ENCODE measurements at places on chromosomes 4 and X.

DNA sequence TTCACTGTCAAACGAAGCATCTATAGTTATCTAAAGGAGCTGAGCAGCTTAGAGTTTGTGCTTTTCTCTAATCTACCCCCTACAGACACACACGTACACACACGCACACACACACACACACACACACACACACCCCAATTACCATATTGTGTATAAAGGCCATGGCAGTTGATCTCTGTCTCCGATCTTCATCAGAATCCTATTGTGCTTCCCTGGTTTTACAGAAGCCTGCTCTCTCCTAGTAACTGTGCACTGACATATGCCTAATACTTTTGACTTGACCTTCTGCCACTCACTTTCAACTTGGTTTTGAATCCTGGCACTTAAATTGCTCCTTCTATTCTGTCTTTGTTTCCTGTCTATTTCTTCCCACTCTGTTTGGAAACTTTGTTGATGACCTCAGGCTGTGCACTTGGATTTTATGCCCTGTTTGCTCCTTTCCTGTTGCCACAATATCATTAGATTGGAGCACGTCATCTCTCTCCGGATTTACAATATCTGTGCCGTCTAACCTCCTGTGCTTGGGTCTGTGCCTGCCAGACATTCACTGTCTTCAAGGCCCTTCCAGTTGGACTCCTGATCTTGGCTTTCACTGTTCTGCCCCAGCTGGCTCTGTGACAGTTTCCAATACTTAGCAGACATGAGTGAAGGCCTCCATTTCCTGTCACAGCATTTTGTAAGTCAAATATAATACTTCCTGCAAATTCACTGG lies 928.1 kb downstream of the FAT4 start:
- peak; percentile 32 for DNase-seq

GRCh38 chr4:77430847-77431246 lies 174.8 kb upstream of the CXCL13 start:
- DNase-seq: no peak

DNA sequence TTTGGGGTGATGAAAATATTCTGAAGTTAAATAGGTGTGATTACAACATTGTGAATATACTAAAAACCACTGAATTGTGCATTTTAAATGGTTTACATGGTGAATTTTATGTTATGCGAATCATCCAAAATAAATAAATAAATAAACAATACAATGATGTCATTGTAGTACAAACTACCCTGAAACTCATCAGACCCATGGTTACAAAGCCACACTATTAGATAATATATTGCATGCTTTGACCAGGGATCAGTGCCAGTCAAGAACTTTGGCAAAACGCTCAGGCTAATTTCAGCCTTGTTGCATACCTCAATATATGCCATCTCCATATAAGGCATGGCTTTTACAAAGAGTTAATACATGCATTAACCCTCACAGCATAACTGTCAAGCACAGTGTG lies 45.5 kb upstream of the XIAP start:
- no peak for DNase-seq

- DNase-seq: no peak
Observed at GRCh38 chrX:103861200-103861599, 29.1 kb upstream of the RAB9B start.

DNA sequence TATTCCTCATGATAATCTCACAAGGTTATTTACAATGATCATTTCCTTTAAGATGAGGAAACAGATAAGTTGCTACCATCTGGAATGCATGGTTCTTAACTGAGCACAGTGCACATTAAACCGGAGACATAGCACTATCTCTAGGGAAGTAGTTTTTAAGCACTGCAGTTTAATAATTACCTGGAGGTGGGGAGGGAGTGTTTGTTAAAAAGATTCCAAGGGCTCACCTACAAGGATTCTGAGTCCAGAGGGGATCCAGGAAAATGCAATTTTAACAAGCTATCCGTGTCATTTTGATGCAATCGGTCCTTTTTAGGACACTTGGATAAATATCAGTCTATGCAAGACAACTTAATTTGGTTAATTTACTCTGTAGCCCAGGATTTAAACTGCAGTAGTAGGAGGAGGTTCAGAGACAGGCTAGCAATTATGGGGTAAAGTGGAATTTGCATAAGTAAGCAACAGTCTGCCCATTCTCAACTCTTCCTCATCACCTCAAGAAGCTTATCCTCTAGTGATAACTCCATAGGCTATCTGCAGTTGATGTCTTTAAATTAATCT lies 2.8 kb upstream of the PDLIM5 start:
- no peak for DNase-seq

DNA sequence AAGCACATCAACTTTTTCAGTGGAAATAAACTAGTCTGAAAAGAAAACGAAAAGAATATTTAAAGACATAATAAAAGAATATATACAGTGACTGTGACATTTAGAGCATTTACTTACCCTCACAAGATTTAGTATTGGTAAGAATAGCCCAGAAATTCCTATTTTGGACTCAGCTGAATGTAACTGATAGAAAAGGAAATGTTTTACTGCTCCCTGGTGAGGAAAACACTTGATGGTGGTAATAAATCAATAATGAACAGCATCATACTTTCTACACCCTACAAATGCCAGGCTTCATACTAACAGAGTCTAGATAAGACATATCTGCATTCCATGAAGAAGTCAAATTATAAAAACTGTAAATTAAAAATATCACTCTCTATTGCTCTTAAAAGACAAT lies 753.5 kb upstream of the PCDH10 start:
- DNase-seq: no peak

DNA sequence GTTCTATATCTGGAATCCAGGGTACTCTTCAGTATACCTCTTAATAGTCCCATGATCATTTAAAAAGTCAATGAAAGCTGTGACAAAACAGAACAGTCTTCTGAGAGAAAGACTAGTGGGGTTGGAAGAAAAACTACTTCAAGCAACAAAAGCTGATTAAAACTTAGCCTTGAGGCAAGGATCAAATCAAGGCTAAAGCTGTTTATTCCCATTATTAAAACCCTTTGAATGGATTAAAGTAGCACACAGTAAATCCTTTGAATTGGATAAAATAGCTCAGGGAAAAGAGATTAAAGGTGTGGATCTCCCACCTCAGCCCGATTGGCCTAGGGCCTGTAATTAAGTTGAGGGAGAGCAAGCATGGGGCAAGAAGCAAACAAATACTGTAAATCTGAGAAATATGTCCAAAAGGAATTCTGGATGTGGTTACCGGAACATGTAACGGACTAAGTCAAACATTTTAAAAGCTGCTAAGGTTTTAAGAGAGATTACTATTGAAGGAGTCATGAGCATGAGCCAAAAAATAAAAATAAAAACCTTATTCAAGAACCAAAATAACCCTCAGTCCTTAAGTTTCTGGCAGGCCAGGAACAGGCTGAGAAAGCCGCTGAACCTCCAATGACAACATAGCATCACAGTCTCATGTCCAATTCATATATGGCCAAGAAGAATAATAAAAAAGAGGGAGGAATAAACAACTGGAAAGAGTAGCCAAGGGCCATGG lies 257.3 kb upstream of the NEIL3 start:
- DNase-seq: no peak

- no peak for DNase-seq
Observed at GRCh38 chr4:82261084-82261483, 112.7 kb downstream of the HNRNPD start.

- peak; percentile 0 for DNase-seq
Observed at GRCh38 chr4:134027931-134028330, 173.7 kb downstream of the PABPC4L start.

DNA sequence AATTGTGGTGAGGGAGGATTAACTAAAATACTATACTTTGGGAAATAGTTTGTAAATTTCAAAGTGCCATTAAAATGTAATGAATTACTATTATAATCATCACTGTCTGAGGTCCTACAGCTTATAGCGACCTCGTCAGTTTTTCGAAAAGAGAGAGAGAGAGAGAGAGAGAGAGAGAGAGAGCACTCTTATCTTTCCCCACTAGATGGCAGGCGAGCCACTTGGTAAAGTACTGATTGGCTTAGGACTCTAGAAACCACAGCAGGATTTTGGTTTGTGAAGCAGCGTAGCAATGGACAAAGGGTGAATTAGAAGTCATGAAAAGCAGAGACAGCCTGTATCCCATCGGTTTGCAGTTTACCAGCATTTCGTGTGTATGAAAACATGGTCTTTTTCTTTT lies 52.5 kb downstream of the LINC00632 start:
- DNase-seq: peak; percentile 74

GRCh38 chrX:3549411-3549911 lies 164.0 kb downstream of the PRKX start:
- peak; percentile 66 for DNase-seq

GRCh38 chrX:18855919-18856644 lies 127.8 kb downstream of the PHKA2 start:
- peak; percentile 21 for DNase-seq

DNA sequence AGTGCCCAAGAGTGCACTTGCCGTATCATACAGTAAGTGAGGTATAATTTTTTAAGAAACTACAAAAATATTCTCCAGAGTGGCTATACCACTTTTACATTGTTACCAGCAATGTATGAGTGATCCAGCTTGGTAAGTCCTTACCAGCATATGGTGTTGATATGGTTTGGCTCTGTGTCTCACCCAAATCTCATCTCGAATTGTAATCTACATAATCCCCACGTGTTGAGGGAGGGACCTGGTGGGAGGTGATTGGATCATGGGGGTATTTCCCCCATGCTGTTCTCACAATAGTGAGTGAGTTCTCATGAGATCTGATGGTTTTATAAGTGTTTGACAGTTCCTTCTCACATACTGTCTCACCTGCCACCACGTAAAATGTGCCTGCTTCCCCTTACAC lies 44.8 kb downstream of the RBMX start:
- no peak for DNase-seq

DNA sequence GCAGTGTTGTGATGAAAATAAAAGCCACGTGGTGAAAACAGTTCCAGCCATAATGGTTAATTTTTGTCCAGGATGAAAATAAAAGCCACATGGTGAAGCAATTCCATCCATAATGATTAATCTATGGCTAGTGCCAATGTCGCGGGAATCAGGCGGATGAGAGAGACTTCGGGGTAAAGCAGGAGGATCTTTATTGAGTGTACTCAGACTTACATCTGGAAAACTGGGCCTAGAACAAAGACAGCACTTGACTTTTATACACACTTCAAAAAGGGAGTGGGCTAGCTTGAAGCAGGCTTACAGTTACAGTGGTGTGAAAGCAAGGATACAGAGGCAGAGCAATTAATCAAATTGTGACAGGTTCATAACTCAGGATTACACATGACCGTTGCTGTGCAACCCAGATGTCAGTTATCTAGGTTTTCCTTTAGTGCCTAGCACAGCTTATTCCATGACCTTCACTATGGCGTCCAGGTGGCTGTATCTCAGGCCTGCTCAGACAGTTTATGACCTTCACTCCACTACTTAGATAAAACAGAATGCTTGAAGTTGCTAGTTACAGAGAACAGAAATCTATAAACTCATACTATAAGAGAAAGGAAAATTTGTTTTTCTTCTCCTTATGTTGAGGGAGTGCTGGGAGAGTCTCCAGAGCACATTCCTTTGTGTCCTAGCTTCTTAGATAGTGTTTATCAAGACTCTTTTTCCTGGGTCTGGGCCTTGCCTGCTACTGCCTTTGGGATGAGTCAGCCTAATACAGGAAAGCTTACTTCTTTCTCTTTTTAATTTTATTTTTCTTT lies 5.9 kb upstream of the PLA2G12A start:
- no peak for DNase-seq

DNA sequence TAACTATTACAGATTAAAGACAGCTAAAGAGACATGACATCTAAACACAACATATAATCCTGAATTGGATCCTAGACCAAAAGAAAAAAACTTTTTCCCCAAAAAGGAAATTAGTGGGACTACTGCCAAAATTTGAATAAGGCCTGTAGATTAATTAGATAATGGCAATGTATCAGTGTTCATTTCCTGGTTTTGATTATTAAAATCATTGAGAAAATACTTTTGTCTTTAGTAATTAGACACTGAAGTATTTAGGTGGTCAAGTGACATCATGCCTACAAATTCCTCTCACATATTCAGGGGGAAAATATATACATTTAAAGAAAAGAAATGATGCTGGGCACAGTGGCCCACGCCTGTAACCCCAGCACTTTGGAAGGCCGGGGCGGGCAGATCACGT lies 10.4 kb upstream of the USO1 start:
- DNase-seq: no peak

DNA sequence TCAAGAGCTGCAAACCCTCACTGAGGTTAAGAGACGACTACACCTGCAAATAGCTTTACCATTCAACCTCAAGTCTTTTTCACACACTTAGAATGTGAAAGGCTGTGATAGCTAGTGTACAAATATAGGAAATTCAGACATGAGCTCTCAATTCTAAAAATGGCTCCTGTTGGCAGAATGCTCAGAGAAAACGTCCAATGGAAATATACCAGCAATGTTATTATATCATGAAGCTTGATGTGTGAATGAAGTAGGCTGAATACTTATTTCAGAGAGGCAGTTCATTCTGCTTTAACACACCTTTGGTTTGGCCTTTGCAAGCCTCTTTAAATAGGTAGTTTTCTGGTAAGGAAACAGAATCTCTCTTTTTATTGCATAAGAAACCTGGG lies 227.6 kb downstream of the ADAMTS3 start:
- DNase-seq: no peak

GRCh38 chr4:39279416-39279815 lies 86.7 kb downstream of the RFC1 start:
- no peak for DNase-seq

- no peak for DNase-seq
Observed at GRCh38 chrX:97330151-97330550, 446.4 kb downstream of the RPA4 start.

GRCh38 chrX:150506486-150506885 lies 61.9 kb upstream of the MTM1 start:
- no peak for DNase-seq

- DNase-seq: no peak
Observed at GRCh38 chr4:121266982-121267381, 102.9 kb upstream of the TNIP3 start.

- DNase-seq: no peak
Observed at GRCh38 chr4:147760695-147761094, 28.8 kb downstream of the ARHGAP10 start.

GRCh38 chrX:15277604-15278003 lies 7.7 kb upstream of the ASB9 start:
- no peak for DNase-seq

DNA sequence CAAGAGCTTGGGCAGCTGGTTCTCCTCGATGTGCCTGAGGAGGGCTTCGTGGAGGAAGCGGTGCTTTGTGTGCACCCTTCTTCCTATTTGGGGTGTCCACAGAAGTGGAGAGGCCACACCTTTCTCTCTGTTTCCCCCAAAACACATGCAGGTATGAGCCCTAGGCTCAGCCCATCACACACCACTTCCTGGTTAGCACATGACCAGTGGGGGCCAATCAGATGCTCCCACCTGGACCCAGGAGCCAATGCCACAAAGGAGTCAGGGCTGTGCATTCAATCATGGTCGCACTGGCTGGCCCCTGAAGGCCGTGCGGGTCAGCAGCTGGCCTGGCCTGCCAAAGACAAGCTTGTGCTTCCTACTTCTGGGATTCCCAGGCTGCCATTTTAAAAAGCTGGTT lies 51.4 kb downstream of the PPP2R2C start:
- DNase-seq: no peak

GRCh38 chrX:53674581-53674980 lies 11.9 kb downstream of the HUWE1 start:
- DNase-seq: no peak
